Hematopoietic multipotent progenitor cell treated with erythropoietin and hydrocortisone succinate and interleukin-3 and kit ligand, for 4 days (in vitro differentiated cells): ENCODE measurements at places on chromosomes 7 and 10.

GRCh38 chr10:8049045-8049864, 5.2 kb upstream of the GATA3 start:
- DNase-seq = no peak

- peak; percentile 74 for DNase-seq
Measured at GRCh38 chr10:132447446-132448247, 50.6 kb downstream of the PWWP2B start.

DNA sequence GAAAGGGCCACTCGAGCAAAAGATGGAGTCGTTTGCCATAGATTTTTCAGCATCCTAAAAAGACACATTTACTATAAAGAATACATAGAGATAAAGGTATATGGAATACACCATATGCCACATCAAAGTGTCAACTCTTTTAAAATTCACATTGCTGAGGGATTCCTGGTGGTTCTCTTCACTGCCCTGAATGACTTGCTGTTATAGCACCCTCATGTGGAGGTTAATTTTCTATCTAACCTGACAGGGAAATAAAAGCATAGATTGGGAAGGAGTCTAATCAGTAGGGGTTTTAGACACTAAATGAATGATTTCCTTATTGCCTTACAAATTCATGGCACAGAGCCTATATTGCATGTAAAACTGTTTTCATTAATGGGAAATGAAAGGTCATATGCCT, 25.9 kb downstream of the DNAH11 start:
- DNase-seq = peak; percentile 60

DNA sequence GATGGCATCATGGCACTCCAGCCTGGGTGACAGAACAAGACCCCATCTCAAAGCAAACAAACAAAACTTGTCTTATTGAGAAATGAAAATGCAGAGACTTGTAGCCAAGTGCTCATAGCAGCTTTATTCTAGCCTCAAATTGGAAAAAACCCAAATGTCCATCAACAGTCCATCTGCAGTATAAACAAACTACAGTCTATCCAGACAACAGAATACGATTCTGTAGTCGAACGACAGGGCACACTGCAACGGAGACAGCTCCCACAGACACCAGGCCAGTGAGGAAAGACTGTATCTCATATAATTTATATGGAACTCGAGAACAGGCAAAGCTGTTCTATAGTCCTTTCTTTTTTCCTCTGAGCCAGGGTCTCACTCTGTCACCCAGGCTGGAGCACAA, 40.8 kb upstream of the SUN1 start:
- no peak for DNase-seq

DNA sequence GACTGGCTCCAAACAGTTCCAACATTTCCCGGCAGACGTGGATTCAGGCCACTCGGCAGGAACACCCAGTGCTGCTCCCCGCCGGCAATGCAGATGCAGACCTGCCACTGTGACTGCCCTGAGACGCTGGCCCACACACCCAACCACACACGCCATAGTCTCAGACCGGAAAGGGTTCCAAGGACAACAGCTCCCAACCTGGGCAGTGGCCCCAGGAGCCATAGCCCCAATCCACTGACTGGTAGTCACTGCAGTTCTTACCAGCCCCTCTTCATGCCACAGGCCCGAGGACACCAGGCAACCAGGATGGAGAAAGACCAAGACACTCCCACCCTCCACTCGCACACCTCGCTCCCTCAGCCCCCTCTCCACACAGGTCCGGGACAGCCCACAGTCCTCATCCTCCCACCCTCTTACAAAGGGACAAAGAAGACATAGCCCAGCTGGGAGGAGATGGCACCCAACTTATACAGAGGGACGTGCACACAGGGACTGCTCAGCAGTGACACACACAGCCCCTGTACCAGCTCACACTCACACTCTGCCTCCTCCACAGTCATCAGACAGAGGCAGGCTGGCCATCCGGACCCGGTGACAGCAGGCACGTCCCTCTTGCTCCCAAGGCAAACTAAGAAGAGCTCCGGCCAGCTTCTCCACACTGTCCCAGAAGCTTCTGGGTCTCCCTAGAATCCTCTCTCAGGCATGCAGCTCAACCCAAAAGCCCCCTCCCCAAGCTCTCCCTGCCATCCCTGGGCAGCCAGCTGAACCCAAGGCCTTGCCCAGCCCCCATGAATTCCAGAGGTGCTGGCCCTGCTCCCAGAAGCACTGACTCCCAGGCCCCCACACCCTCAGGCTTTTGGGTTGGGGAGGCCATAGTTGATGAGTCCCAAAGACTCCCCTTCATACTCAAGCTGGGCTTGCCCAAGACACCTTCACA, 24.8 kb downstream of the KCNH2 start:
- no peak for DNase-seq

DNA sequence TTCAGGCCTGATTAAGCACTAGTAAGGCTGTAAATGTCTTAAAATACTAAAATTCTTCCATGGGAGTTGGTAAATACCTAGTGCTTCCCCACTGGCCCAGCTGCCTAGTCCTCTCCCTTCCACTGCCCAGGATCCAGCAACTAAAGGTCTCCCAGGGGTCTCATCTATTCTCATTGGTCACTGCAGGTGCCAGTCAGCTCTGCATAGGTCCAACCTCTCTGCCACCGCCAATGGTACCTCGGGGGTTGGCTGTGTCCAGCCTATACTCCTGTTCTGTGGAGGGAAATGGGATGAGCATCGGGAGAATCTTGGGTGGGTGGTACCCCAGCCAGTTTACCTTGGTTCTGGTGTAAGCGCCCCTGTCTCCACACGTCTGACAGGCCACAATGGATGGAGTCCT, 6.1 kb upstream of the CREB5 start:
- no peak for DNase-seq

GRCh38 chr7:28686418-28686800, 271.7 kb downstream of the TRIL start:
- peak; percentile 51 for DNase-seq
